ENCODE measurements at places on chromosomes 11 and 22. TPM values are rescaled to one million over a fixed set of nuclear protein-coding genes. Genes with fewer than 3 reads are reported as not detected.
A peak's percentile ranks its signal among the peaks of the same experiment; 100 is the strongest.

Gene B4GALNT4
- 2.1 TPM for total RNA-seq

- no peak for DNase-seq
These were observed 76.7 kb downstream of the SVIP start for GRCh38 chr11:22752908-22753310.

- DNase-seq = no peak
These were observed 38.4 kb downstream of the TOLLIP start for GRCh38 chr11:1271002-1271401.

DNA sequence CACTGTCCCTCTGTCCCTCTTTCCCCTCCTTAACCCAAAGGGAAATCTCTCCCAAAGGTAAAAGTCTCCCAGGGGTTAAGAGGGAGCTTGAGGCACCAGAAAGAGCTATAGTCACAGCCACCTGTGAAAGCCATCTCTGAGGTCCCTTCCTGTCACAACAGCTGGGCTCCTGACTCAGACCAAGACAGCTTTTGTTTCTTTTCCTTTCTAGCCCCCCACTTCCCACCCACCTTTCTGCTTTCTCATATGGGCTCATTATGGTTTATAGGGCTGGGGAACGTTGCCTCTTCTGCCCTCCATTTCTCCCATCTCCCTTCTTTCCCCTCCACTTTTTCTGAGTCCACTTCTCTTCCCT lies 19.1 kb downstream of the MIF start:
- peak; percentile 55 for DNase-seq

Gene C11orf86
- not detected for total RNA-seq

- no peak for DNase-seq
These were observed 19.5 kb upstream of the FLRT1 start for GRCh38 chr11:64015935-64016845.

DNA sequence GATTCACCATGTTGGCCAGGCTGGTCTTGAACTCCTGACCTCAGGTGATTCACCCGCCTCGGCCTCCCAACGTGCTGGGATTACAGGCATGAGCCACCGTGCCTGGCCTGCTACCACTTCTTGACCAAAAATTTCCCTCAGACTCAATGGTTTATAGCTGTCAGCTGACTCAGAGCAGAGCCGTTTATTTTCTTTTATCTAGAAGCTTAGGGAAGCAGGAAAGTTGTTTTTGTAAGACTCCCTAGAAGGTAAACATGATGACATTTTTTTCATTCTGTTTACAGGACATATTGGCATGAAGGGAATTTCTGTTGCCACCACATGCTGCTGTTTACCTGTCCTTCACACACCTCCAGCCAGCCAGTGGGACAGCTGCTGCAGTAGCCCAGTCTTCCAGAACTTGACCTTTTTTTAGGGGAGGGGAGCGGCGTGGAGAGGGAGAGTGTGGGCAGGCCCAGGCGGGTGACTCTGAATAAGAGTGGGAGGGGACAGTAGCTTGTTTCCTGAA lies 56.1 kb upstream of the PTPRJ start:
- DNase-seq = peak; percentile 60

- DNase-seq = no peak
These were observed 955.6 kb downstream of the OPCML start for GRCh38 chr11:132576706-132577105.

Gene PRR14L
- 45.2 TPM for total RNA-seq

DNA sequence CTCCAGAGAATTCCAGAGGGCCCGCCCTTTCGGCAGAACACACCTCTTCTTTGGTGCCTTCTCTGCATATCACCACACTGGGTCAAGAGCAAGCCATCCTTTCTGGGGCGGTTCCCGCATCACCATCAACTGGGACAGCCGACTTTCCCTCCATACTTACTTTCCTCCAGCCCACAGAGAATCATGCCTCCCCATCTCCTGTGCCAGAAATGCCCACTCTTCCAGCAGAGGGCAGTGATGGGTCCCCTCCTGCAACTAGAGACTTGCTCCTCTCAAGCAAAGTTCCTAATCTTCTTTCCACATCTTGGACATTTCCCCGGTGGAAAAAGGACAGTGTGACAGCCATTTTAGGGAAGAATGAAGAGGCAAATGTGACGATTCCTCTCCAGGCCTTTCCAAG lies 157.7 kb downstream of the C11orf91 start:
- DNase-seq = peak; percentile 52

Gene ROBO4
- total RNA-seq = not detected

- no peak for DNase-seq
These were observed 112.4 kb upstream of the PITPNB start for GRCh38 chr22:28031383-28031922.

All from activated CD4-positive, alpha-beta memory T cell treated with anti-CD3 and anti-CD28 coated beads for 36 hours (primary cell).